IPS-NIHi11 (cell line): ENCODE measurements at places on chromosomes 3 and 15.

DNA sequence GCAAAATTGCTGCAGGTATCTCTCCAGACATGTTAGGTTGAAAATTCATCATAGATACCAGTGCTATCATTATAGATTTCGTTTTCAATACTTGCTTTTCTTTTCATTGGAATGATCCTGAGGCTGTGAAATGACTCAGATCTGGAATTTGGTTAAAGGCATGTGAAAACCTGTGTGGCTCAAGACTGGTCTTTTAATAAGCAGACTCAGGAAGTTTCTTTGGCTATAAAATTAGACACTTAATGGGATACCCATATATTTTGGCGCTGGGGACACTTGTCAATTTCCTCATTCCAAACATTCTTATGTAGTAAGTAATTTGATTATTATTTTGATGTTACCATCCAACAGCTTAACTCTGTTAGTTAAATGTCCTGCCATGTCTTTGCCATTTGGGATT lies 1041.1 kb upstream of the GBE1 start:
- DNase-seq, result no peak

- no peak for DNase-seq
Observed at GRCh38 chr15:95468820-95469219, 861.7 kb upstream of the NR2F2 start.

GRCh38 chr3:85821130-85821756 lies 862.5 kb downstream of the CADM2 start:
- DNase-seq, result peak; percentile 48

GRCh38 chr15:26971271-26972018 lies 464 bp downstream of the GABRG3 start:
- DNase-seq, result peak; percentile 56

DNA sequence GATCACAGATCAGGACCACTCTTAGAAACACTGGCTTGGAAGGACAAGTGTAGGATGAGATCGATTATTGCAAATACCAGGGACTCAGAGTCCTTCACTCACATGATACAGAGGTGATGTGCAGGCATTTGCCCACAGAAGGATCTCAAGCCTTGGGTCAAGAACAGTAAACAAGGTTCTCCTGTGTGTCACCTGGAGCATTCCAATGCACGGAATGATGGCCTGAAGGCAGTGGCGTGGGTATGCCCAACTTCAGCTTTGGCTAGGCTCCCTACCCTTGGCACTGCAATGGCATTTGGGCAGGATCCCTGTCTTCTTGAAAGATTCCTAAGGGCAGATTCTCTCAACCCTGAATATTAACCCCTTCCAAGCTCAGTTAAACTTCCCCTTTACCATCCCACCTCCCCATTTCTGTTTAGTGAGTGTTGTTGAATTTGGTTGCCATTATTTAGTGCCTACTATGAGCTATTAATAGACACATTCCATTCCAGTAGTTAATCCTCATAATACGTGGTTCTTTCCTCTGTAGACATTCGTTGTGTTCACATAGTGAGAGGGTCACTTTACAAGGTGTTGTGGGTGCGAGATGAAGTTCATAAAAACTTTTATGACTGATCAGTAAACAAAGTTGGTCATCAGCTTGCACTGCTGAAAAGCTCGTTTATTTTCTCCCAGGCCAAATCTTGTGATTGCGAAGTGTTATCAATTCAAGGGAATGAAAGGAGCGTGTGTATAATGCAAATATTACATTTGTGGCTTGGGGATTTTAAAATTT lies 1.1 kb upstream of the LZTFL1 start:
- no peak for DNase-seq

DNA sequence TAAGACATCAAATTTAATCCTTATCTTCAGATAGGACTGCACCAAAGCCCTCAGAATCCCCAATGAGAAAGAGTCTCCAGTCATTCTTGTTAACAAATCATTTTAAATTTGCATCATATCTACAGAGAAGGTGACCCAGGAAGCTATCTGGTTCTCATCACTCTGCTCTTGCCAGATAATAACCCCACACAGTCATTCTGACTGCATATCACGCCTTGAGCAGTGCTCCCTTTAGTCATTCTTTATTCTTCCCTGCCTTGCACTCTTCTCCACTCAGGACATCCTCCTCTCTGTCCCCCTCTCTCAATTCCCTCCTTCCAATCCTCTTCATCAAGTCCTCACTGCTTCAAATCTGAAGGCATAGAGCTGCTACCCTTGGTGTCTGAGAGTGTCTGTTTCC lies 83.7 kb upstream of the COL6A6 start:
- no peak for DNase-seq
